ENCODE measurements at places on chromosomes 11 and 22.

DNA sequence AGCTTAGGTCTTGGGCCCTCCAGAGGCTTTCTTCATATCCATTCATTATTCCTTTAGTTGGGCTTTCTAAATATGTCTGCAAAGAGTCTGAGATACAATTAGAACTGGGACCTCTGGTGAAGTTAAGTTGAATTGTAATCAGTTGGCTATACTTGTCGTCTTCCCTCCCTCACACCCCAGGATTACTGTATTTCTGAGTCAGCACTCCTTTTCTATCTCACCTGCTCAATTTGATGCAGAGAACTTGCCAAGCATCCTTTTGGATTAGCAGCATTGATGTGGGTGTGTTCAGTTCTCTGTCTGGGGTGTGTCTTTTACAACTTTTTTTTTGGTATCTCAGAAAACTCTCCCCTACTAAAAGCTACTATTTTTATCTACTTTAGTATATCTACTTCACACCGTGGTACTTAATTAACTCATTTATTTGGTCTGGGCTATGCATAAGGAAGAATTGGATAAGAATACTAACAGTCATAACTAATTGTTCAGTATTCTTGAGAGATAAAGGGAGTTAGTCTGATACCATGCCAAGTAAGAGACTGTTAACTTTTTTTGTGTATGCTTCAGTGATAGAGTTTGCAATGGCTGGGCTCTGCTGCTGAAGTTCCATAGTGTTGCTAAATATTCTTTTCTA is 15.1 kb downstream of the CTNND1 start:
- DNase-seq = no peak

GRCh38 chr11:117706322-117706814 is 90.6 kb downstream of the DSCAML1 start:
- no peak for DNase-seq

- peak; percentile 52 for DNase-seq
Observed at GRCh38 chr22:45497351-45498145, 5.1 kb upstream of the FBLN1 start.

DNA sequence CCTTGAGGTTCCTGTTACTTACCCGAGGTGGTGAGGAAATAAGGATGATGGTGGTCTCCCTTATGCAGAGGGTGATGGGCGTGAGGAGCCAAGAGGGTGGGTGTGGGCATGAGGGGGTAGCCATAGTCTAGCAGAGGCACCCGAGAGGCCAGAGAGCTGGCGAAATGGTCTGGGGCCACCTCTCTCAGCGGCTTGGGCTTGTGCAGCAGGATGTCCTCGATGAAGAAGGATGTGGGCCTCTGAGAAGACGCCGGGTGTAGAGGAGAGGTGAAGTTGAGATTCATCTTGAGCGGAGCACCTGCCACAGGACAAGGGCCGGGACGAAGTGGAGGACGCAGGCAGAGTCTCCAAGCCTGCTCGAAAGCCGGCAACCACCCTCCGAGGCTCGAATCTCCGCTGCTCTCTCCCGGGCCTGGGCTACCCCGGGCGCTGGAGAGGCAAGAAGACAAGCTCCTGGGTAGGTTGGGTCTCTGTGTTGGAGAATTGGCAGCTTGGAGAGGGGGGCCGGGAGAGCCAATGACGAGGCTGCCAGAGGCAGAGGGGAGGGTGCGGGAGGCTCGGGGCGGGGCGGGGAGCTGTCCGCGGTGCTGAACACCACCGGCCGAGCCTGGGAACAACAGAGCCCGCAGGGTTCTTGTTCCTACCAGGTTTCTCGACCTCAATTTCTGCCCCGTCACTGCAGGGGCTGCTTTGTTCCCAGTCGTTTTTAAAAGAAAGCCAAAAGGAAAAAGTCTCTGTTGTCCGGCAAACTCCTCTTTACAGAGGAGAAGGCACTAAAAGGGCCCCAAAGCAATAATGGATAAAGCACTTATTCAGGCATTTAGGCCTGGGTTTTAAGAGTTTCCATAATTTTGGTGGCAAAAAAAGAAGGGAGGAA is at the start of gene BSX:
Gene BSX (minus strand): TSS at position 447 of the 877 bp plus-strand sequence. CDS start 163 bp downstream, at position 284.
- DNase-seq = peak; percentile 2

GRCh38 chr11:73746701-73747100 is 14.2 kb downstream of the RAB6A start:
- no peak for DNase-seq

All from fibroblast of gingiva (primary cell).